ENCODE measurements at places on chromosomes 7 and 10. TPM values are rescaled to one million over a fixed set of nuclear protein-coding genes. Genes with fewer than 3 reads are reported as not detected.

Gene AGR3
- not detected for total RNA-seq

Gene TEX47
- total RNA-seq: not detected

Gene ABCC2
- total RNA-seq: 1.5 TPM

Gene PKD1L1
- total RNA-seq: 0.35 TPM

Gene UPP1
- total RNA-seq: 92.2 TPM

Gene INHBA
- total RNA-seq: 0.19 TPM

Gene VGF
- total RNA-seq: not detected

Gene SOSTDC1
- total RNA-seq: not detected

Gene SEPTIN14
- not detected for total RNA-seq

Gene SFXN3
- total RNA-seq: 23.5 TPM

Gene SORBS1
- 1.2 TPM for total RNA-seq

Gene FLNC
- total RNA-seq: 0.02 TPM

Gene MUC12
- total RNA-seq: 1.6 TPM

All from activated T-cell treated with anti-CD3 and anti-CD28 coated beads, Interleukin-2, amount 50 U/mL, for 72 hours (primary cell).